Activated T-helper 1 cell treated with anti-CD3 and anti-CD28 coated beads, Interleukin-2, amount 50 U/mL, for 16 hours (primary cell): ENCODE measurements at places on chromosomes 16 and 17.

- no peak for DNase-seq
Observed at GRCh38 chr16:31754998-31755615, 118.5 kb upstream of the ZNF267 start.

- no peak for DNase-seq
Observed at GRCh38 chr17:50180620-50181019, 14.8 kb downstream of the SGCA start.

GRCh38 chr17:40525294-40525693 is 23.9 kb upstream of the TNS4 start:
- no peak for DNase-seq

DNA sequence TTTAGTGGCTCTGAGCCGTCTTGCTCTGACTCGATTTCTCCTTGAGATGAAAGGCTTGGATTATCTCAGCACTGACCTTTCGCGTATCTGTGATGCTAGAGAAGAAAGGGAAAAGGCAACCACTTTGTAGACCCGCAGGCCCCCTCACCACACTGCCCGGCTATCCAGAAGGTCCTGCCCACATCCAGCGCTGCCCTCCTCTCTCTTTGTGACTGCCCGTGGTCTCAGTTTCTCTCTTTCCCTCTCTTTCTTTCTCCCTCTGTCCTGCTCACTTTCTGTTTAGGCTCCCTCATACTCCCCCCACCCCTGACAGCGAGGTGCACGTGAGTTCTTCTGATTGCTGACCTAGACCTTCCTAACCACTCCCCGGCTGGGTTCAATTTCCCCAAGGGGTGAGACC is 12.8 kb upstream of the TBX21 start:
- no peak for DNase-seq

DNA sequence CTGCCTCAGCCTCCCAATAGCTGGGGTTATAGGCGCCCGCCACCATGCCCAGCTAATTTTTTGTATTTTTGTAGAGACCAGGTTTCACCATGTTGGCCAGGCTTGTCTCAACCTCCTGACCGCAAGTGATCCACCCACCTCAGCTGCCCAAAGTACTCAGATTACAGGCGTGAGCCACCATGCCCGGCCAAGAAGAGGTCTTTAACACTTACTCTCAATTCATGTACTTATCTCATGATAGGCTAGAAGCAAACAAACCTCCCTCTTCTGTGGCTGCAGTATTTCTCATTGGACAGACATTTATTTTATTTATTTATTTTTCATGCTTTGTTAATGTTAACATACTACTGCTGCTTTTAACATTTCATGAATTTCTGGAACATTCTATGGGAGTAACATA is 7.0 kb upstream of the NT5C start:
- no peak for DNase-seq

- no peak for DNase-seq
Observed at GRCh38 chr17:74833501-74834377, 25.9 kb downstream of the GRIN2C start.

GRCh38 chr16:15035163-15035729 is 20.6 kb downstream of the NTAN1 start:
- no peak for DNase-seq

- no peak for DNase-seq
Observed at GRCh38 chr17:57809879-57810278, 40.0 kb downstream of the MRPS23 start.

- no peak for DNase-seq
Observed at GRCh38 chr17:53736516-53737240, 86.0 kb upstream of the KIF2B start.

- DNase-seq, result no peak
Observed at GRCh38 chr16:27417047-27417671, 15.2 kb downstream of the IL21R start.

GRCh38 chr17:11643851-11644250 is 45.6 kb downstream of the DNAH9 start:
- no peak for DNase-seq

DNA sequence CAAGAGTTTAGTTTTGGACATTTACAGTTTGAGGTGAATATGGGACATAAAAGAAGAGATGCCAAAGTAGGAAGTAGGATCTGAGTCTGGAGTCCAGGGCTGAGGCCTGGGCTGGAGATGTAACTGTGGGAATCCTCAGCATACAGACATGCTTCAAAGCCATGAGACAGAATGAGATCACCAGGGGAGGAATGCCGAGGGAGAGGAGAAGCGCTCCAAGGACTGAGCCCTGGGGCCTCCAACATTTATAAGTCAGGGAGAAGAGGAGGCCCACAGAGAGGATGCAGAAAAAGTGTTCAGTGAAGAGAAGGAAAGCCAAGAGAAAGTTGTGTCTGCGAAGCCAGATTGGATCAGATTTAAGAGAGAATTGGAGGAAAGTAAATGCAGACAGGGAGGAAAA is 277.5 kb upstream of the MYOCD start:
- DNase-seq, result no peak

- DNase-seq, result no peak
Observed at GRCh38 chr17:71180801-71181385, 939.9 kb upstream of the SOX9 start.
